ENCODE measurements at places on chromosomes 4 and X. TPM values are rescaled to one million over a fixed set of nuclear protein-coding genes. Genes with fewer than 3 reads are reported as not detected.

- peaks cover 16% of the 10 kb centered on the region for H3K4me1 ChIP-seq
- H3K4me3 ChIP-seq, result peak overlapping the region; percentile 74
- H3K27ac ChIP-seq, result no peak overlapping the region
- H3K36me3 ChIP-seq, result no peaks in the 10 kb centered on the region
- H3K27me3 ChIP-seq, result no peaks in the 10 kb centered on the region
- peak; percentile 58 for DNase-seq
These were observed 1.1 kb downstream of the OCIAD2 start for GRCh38 chr4:48905363-48906015.

DNA sequence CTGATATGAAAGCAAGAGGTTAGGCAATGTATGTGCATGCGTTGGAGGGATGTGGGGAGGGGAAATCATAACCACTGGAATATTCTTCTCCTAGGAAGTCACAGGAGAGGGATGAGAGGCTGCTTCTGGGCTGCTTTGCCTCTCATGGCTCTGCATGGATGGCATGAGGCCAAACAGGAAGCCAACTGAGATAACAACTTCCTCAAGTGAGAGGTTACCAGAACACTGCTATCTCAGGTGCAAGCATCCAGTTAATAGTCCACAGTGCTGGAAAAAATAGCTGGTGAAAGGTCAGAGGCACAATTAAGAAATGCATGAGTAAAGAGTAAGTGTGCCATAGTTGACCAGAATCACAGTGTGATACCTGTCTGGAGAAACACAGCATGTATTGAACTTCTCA lies 113.3 kb downstream of the ELOVL6 start:
- H3K4me3 ChIP-seq, result no peak overlapping the region
- no peak for DNase-seq
- H3K4me1 ChIP-seq, result peaks cover 36% of the 10 kb centered on the region
- H3K36me3 ChIP-seq, result no peaks in the 10 kb centered on the region

GRCh38 chr4:72377491-72378194 lies 191.4 kb downstream of the ADAMTS3 start:
- peak; percentile 61 for DNase-seq
- peak overlapping the region; percentile 84 for H3K27ac ChIP-seq
- H3K4me3 ChIP-seq, result no peak overlapping the region
- H3K4me1 ChIP-seq, result peaks cover 57% of the 10 kb centered on the region
- no peaks in the 10 kb centered on the region for H3K36me3 ChIP-seq

- H3K4me1 ChIP-seq, result peaks cover 55% of the 10 kb centered on the region
- no peaks in the 10 kb centered on the region for H3K27me3 ChIP-seq
- no peaks in the 10 kb centered on the region for H3K36me3 ChIP-seq
- H3K4me3 ChIP-seq, result no peak overlapping the region
- no peak for DNase-seq
These were observed 93.1 kb upstream of the LNX1 start for GRCh38 chr4:53684136-53685130.

GRCh38 chr4:16194214-16194613 lies 32.1 kb downstream of the TAPT1 start:
- H3K27ac ChIP-seq, result no peak overlapping the region
- H3K27me3 ChIP-seq, result no peaks in the 10 kb centered on the region
- no peak overlapping the region for H3K4me3 ChIP-seq
- H3K4me1 ChIP-seq, result peaks cover 16% of the 10 kb centered on the region

DNA sequence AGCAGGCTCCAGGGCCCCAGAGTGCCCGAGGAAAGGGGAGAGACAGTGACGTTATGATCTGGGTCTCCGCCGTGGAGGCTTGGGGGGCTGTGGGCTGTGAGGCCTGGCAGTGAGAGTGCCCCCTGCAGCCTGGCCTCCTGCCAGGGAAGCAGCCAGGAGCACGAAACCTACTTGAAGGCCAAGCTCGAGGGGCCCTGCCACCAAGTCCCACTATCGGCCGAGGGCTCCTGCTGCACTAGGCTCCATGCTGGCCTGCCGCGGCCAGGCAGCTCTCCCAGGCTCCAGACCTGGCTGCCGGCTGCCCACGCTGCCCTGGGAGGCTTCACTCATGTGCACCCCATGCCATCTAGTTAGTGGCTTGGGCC lies 18.7 kb downstream of the FLNA start:
- no peak overlapping the region for H3K27ac ChIP-seq
- H3K36me3 ChIP-seq, result peaks cover 6% of the 10 kb centered on the region
- H3K27me3 ChIP-seq, result no peaks in the 10 kb centered on the region
- no peak overlapping the region for H3K4me3 ChIP-seq

DNA sequence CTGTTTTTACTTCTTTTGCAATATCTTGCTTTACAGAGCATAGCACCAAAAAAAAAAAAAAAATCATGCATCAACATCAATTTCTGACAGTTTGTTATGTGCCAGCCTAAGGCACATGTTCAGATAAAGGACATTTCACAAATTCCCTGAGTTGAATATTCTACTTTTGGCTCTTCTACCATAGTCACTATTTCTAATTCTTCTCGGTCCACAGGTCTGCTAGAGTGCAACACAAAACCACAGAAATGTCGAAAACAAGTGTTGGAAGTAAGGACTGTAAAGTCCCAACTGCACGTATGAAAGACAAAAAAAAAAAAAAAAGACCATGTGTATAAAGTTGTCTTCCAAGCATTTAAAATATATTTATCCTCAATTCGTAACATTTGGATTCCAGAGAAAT lies 494.2 kb upstream of the INTU start:
- no peaks in the 10 kb centered on the region for H3K36me3 ChIP-seq
- H3K4me3 ChIP-seq, result no peak overlapping the region
- H3K27ac ChIP-seq, result no peak overlapping the region
- peaks cover 52% of the 10 kb centered on the region for H3K4me1 ChIP-seq
- peak; percentile 35 for DNase-seq
- H3K27me3 ChIP-seq, result no peaks in the 10 kb centered on the region

DNA sequence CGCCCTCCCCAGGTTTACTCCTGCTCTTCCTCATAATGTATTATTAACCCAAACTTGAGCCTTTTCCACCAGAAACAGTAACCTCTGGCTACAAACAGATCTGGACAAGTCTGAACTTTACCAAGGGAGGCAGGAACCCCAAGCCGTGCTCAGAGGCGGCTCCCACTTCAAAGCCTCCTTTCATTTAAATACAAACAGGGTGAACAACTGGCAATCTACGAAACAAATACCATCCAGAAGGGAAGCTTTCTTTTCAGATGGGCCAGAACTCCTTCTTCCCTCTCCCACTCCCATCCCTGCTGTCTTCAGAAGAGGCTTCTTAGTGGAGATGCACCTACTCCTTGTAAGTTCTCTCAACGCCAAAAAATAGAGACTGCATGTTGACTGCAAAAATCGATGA lies 2.1 kb upstream of the GPC4 start:
- H3K27ac ChIP-seq, result no peak overlapping the region
- H3K4me1 ChIP-seq, result peaks cover 4% of the 10 kb centered on the region
- H3K27me3 ChIP-seq, result no peaks in the 10 kb centered on the region
- no peak overlapping the region for H3K4me3 ChIP-seq
- no peaks in the 10 kb centered on the region for H3K36me3 ChIP-seq
- DNase-seq, result no peak

The KIT gene
- total RNA-seq, result 6.7 TPM

The PRR32 gene
- not detected for total RNA-seq

The FOXR2 gene
- total RNA-seq, result not detected
